ENCODE measurements at places on chromosomes 13 and 19.

- DNase-seq: no peak
These were observed 99.6 kb downstream of the FOXO1 start for GRCh38 chr13:40566811-40567210.

DNA sequence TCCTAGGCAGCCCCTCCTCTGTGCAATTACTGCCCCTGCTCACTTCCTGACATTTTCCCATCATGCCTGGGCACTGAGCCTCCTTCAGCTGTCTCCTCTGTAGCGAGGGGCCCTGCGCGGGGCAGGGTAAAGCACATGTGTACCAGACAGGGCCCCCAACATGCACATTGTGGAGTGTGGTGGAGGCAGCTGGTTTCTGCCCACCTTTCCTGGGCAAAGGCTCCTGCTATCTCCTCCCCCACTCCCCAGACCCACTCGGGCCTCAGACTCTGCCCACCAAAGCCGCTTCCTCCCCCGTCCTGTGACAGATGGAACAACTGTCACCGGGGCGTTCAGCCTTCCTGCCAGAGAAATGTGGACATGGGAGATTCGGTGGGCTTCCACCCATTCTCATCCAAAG is 2.9 kb upstream of the KPTN start:
- DNase-seq: no peak

DNA sequence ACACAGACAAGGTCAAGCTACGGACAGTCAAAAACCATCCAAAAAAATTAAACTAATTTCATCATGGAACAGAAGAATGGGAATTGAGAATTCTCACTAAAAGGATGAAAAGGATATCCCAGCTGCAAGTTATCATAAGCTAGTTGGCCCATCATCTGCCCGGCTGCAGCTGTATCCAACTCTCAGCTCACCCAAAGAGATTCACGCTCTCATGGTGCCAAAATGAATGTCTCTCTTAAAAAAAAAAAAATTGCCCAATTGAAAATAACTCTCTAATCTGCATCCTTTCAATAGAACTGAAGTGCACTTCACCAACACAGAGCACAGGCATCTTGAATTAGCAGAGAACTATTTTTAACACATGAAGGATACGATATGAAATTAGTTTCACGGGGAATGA is 20.0 kb downstream of the ENOX1 start:
- no peak for DNase-seq

GRCh38 chr19:43367822-43368221 is 14.3 kb downstream of the CD177 start:
- DNase-seq: no peak

DNA sequence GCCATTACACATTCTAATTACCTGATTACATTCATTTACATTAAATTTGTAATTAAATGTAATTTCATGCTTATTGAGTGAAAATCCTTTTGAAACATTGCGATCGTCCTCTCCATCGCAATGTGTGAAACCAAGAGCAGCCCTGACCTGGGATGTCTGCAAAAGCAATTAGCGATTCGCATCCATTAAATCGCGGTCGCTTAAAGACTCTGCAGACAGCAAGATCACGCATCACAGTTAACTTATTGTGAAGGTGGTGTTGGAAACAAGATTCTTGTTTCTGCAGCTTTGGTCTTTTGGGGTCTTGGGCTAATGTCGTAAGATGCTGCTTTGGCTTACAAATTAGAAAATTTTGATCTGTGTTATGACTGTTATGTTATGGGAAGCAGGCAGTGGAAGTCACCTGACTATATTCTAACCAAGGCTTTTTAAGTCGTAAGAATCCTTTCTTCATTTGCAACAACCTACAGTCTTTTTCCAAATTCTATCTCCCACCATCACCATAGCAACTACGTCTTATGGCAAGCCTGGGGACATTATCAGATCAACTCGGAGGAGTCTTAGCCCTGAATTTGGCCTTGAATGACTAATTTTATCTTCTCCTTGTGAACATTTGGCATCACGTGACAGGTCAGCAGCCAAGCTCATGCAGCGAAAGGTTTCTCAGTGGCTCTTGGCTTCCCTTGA is 142.8 kb upstream of the SOX1 start:
- no peak for DNase-seq

DNA sequence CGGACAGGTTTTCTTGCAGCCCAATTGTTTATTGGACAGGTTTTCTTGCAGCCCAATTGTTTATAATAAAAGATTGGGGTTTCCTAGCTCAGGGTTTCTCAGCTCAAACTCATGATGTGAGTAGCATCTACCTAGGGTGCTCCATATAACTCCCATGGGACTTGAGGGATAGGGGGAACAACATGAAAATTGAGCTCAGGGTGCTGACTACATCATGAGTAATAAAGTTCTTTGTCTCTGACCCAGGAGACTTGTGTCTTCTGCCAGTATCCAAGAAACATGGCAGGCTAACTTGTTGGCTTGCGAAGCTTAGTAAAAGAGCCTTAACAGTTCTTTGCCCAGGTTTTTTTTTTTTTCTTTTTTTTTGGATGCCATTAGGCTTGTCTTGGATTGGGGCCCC is 59.2 kb upstream of the MYCBP2 start:
- no peak for DNase-seq

- no peak for DNase-seq
These were observed 117.6 kb upstream of the MRI1 start for GRCh38 chr19:13646758-13647157.

- DNase-seq: peak; percentile 90
These were observed 38.0 kb upstream of the ZNF573 start for GRCh38 chr19:37817180-37817981.

- DNase-seq: no peak
These were observed 26.3 kb downstream of the SAE1 start for GRCh38 chr19:47156861-47157430.

GRCh38 chr13:68026077-68026476 is 795.9 kb upstream of the PCDH9 start:
- DNase-seq: no peak

GRCh38 chr19:2475018-2475701 is 767 bp upstream of the GADD45B start:
- DNase-seq: peak; percentile 71

- DNase-seq: no peak
These were observed 234.0 kb downstream of the B3GLCT start for GRCh38 chr13:31433746-31434145.

DNA sequence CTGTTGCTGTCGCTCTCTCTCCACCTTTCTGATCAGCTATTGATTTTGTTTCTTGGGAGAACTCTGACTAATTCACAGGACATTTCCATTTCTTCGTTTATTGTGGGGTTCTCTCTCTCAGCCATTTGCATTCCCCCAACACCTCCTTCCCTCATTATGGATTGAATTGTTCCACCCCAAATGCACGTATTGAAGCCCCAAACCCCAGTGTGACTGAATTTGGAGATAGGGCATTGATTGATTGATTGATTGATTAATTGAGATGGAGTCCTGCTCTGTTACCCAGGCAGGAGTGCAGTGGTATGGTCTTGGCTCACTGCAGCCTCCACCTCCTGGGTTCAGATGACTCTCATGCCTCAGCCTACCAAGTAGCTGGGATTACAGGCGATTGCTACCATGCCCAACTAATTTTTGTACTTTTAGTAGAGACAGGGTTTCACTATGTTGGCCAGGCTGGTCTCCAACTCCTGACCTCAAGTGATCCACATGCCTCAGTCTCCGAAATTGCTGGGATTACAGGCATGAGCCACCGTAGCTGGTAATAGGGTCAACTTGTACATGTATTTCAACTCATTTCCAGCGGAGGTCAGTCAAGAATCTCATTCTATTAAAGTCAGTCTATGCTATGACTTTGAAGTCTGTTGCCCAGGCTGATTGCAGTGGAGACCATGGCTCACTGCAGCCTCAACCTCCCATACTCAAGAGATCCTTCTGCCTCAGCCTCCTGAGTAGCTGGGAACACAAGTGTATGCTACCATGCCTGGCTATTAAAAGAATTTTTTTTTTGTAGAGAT is 13.6 kb downstream of the NFILZ start:
- no peak for DNase-seq
